Activated naive CD8-positive, alpha-beta T cell treated with anti-CD3 and anti-CD28 coated beads, Interleukin-2, amount 10 ng/mL, durations not matched to agents 7 days and 5 days (primary cell): ENCODE measurements at places on chromosomes 11 and 22. TPM values are rescaled to one million over a fixed set of nuclear protein-coding genes. Genes with fewer than 3 reads are reported as not detected.

The RAB36 gene
- total RNA-seq = 1.3 TPM

The RIMBP3B gene
- 0.89 TPM for total RNA-seq

The BAIAP2L2 gene
- total RNA-seq = 2.0 TPM

The XNDC1N gene
- total RNA-seq = 20.1 TPM

The CCDC188 gene
- 0.51 TPM for total RNA-seq

The MPPED2 gene
- not detected for total RNA-seq

The FLRT1 gene
- not detected for total RNA-seq

The GPR83 gene
- 0.17 TPM for total RNA-seq
